ENCODE measurements at places on chromosomes 12 and 14. TPM values are rescaled to one million over a fixed set of nuclear protein-coding genes. Genes with fewer than 3 reads are reported as not detected.

PPP4R4 gene
- 4.9 TPM for total RNA-seq

JAG2 gene
- total RNA-seq, result 2.6 TPM

DNA sequence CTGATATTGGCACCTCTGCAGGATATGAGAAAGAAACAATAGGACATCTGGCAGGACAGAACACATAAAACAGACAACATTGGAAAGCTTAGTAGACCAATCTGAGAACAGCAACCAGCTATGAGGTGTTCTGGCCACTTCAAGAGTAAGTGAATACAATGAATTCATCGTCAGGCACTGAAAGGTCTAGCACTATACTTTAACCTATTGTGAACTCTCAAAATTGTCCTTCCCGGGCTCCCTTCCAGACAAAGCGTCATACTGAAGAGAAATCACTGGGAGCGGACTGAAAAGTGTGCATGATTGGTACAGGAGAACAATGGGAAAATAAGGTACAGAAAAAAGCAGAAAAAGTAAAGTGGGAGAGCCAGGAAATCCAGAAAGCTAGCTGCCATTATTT lies 75.8 kb downstream of the LRP6 start:
- peaks cover 64% of the 10 kb centered on the region for H3K27me3 ChIP-seq
- H3K4me1 ChIP-seq, result no peaks in the 10 kb centered on the region
- no peak for DNase-seq
- no peaks in the 10 kb centered on the region for H3K36me3 ChIP-seq

PEX5 gene
- 15.4 TPM for total RNA-seq

- H3K4me3 ChIP-seq, result no peak overlapping the region
- H3K27me3 ChIP-seq, result peaks cover 4% of the 10 kb centered on the region
Measured at GRCh38 chr12:28872654-28873268, 276.3 kb upstream of the FAR2 start.

NPFF gene
- not detected for total RNA-seq

DNA sequence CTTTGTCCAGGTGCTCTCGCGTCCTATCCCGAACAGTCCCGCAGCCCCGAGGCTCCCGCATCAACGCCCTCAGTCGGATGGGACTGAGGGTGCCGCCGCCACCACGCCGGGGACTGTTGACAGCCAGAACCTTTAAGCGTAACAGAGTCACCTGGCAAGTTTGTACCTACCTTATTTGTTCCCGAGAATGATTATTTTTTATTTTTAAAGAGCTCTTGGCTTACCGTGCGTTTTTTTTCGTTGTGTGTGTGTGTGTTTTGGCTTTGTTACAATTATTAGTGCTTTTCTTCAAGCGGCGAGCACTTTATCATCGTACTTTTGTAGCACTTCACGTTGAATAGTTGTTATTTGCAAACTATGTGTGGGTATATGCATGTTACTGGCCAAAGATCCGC lies 463 bp downstream of the COA8 start:
- no peak for DNase-seq
- peak overlapping the region; percentile 95 for H3K4me3 ChIP-seq
- no peaks in the 10 kb centered on the region for H3K27me3 ChIP-seq
- peak overlapping the region; percentile 84 for H3K27ac ChIP-seq

KRT75 gene
- not detected for total RNA-seq

GRCh38 chr12:107436836-107437235 lies 248.8 kb upstream of the PWP1 start:
- no peak overlapping the region for H3K27ac ChIP-seq
- no peaks in the 10 kb centered on the region for H3K36me3 ChIP-seq
- no peak for DNase-seq

OAS3 gene
- total RNA-seq, result 265 TPM

MMP17 gene
- 1.1 TPM for total RNA-seq

- DNase-seq, result peak; percentile 88
- H3K36me3 ChIP-seq, result peaks cover 29% of the 10 kb centered on the region
- H3K4me1 ChIP-seq, result peaks cover 48% of the 10 kb centered on the region
- peak overlapping the region; percentile 85 for H3K4me3 ChIP-seq
- H3K27me3 ChIP-seq, result no peaks in the 10 kb centered on the region
Measured at GRCh38 chr14:54902143-54902520, 494 bp downstream of the GCH1 start.

DNA sequence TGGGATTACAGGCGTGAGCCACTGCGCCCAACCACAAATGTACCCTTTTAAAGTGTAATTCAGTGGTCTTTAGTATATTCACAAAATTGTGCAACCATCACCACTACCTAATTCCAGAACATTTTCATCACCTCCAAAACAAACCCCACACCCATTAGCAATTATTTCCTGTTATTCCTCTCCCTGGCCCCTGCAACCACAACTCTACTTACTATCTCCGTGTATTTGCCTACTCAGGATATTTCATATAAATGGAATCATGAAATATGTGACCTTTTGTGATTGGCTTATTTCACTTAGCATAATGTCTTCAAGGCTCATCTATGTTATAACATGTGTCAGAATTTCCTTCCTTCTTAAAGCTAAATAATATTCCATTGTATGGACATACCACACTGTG lies 16.0 kb upstream of the AQP2 start:
- peaks cover 2% of the 10 kb centered on the region for H3K4me1 ChIP-seq
- H3K27ac ChIP-seq, result no peak overlapping the region
- peaks cover 14% of the 10 kb centered on the region for H3K27me3 ChIP-seq
- no peak for DNase-seq
- H3K4me3 ChIP-seq, result no peak overlapping the region

WNT1 gene
- 0.33 TPM for total RNA-seq

TSPAN19 gene
- not detected for total RNA-seq

- no peak overlapping the region for H3K4me3 ChIP-seq
- H3K36me3 ChIP-seq, result no peaks in the 10 kb centered on the region
- no peak for DNase-seq
- H3K27ac ChIP-seq, result no peak overlapping the region
- peaks cover 13% of the 10 kb centered on the region for H3K27me3 ChIP-seq
Measured at GRCh38 chr12:94495445-94496115, 35.9 kb upstream of the CEP83 start.

GZMB gene
- total RNA-seq, result 682 TPM

DNA sequence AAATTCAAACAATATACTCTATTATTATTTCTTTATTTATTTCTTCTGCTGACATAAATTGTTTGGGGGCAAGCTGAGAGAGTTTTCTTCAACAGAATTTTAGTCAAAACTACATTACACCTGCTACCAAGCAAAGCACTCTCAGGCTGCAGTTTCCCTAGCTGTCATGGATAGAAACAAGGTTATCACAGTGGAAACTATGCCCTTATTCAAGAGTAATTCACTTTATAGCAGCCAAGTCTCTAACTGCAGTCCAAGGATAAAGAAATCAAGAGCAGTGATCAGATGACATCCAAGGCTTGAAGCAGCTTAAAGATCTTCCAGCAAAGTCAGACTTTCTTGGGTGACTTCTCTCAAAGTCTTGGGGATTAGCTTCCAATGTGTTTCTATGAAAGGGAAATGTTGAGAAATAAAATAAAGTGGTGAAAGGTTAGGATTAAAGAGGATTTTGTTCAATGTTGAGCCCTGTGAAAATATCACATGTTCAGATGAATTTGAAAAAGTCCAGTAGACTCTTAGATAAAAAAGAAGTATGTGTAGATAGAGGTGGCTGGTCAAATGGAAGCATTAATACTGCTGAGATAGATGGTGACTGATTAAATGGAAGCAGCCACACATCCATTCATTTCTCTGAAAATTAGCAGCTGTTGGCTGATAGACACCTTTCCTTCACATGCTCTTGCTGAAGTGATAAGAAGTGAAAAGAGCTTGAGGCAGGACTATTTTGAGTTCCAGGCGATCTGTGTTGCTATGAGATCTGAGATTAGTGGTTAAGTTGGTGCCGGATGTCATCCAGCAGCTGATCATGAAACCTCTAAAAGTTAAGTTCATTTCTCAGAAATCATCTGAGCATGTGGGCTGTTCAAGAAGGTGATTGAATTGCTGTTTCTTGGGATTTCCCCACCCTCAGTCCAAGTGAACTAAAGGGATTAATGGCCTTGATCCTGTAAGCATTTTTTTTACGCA lies 257.8 kb upstream of the BTG1 start:
- peaks cover 86% of the 10 kb centered on the region for H3K4me1 ChIP-seq
- H3K27ac ChIP-seq, result peak overlapping the region; percentile 95
- H3K36me3 ChIP-seq, result peaks cover 26% of the 10 kb centered on the region
- no peaks in the 10 kb centered on the region for H3K27me3 ChIP-seq
- DNase-seq, result peak; percentile 78

- peaks cover 8% of the 10 kb centered on the region for H3K27me3 ChIP-seq
- no peak overlapping the region for H3K27ac ChIP-seq
- H3K36me3 ChIP-seq, result no peaks in the 10 kb centered on the region
- peaks cover 5% of the 10 kb centered on the region for H3K4me1 ChIP-seq
- no peak overlapping the region for H3K4me3 ChIP-seq
Measured at GRCh38 chr12:6264402-6265037, 46.0 kb upstream of the PLEKHG6 start.

- peaks cover 12% of the 10 kb centered on the region for H3K36me3 ChIP-seq
- H3K27ac ChIP-seq, result no peak overlapping the region
- peak; percentile 5 for DNase-seq
- H3K4me1 ChIP-seq, result peaks cover 47% of the 10 kb centered on the region
- H3K4me3 ChIP-seq, result no peak overlapping the region
- H3K27me3 ChIP-seq, result peaks cover 2% of the 10 kb centered on the region
Measured at GRCh38 chr14:104396682-104397470, 182.7 kb upstream of the C14orf180 start.

GRCh38 chr12:124939079-124939420 lies 24.6 kb upstream of the UBC start:
- H3K27me3 ChIP-seq, result no peaks in the 10 kb centered on the region
- peak; percentile 66 for DNase-seq
- H3K4me1 ChIP-seq, result peaks cover 21% of the 10 kb centered on the region
- no peak overlapping the region for H3K4me3 ChIP-seq

CCDC198 gene
- not detected for total RNA-seq

MAP4K5 gene
- 22.0 TPM for total RNA-seq

DNA sequence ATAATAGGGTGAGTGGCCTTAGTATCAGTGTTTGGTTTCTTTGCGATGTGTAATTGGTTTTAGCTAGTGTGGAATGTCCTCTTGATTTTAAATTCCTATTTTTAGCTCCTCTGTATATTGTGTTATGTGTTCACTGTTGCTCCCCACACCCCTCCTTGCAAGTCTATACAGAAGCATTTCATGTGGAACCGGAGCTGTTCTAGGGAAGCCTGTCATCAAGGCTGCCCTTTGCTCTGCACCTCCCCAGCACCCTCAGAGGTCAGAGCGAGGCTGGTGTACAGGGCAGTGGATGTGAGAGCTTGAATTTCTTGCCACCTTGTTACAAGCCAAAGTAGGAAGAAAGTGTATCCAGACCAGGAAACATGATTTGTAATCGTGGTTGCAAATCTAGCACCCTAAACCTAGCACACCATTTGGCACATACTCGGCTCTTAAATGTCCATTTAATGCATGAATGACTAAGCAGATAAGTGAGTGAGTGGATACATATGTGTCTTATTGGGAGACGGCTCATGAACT lies 376.8 kb downstream of the RGS6 start:
- no peak overlapping the region for H3K4me3 ChIP-seq
- no peak for DNase-seq
- peaks cover 7% of the 10 kb centered on the region for H3K4me1 ChIP-seq
- no peaks in the 10 kb centered on the region for H3K36me3 ChIP-seq

DNA sequence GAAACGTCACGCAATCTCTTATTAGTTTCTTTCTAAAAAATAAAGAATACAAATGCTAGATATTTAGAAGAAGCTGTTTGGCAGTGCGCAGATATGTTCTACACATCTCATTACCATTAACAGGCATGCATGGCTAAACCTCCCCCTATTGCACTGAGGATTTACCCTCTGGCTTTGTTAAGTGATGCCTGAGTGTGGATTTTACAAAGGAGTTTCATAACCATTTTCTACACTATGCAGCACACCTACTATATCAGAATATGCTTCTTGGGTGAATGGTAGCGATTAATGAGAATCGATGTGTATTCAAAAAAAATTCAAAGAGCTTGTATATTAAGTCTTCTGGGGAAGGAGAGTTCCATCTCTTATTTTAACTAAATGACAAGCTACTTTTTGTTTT lies 1.1 kb upstream of the RMST start:
- no peak for DNase-seq
- H3K27ac ChIP-seq, result no peak overlapping the region
- H3K4me3 ChIP-seq, result no peak overlapping the region
- H3K4me1 ChIP-seq, result no peaks in the 10 kb centered on the region
- no peaks in the 10 kb centered on the region for H3K36me3 ChIP-seq

DNA sequence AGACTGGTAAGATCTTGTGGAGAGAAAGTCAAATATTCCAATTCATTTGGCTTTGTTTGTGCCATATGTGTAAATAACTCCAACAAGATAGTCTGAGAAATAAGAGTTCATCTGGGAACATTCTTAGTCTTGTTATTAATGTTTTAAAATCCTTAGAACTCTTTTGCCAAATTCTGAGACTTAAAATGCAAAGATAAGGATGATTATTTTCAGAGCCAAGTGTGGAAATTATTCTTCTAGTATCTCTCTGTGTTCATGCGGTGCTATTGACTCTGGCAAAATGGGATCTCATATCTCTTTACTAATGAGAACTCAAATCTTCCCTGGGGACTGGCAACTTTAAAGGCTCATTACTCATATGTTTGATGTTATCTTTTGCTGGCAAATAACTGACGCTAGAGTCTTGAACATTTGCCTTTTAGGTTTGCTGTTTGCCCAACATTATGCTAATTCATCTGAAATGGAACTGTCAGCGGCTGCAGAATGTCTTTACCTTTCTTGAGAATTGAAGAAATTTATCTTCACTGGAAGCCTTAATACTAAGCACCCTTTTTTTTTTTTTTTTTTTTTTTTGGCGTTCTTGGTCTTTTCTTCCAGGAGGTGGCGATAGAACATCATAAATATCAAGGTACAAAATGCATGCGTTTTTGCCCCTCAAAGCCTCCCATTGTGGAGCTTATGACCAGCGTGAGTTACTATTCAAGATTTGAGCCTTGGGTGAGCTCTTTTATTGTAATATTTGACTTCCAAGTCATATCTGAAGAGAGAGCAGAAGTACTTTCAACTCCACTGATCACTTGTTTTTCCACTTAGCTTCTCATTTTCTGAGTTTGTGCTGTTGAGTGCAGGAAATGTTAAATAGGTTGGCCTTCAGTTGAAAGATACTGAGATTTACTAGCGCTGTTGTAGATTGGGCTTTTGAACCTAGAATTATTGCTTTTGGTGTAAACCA lies 86.5 kb downstream of the CAND1 start:
- H3K27me3 ChIP-seq, result no peaks in the 10 kb centered on the region
- no peaks in the 10 kb centered on the region for H3K36me3 ChIP-seq
- no peak for DNase-seq
- H3K4me1 ChIP-seq, result peaks cover 19% of the 10 kb centered on the region
- no peak overlapping the region for H3K4me3 ChIP-seq

PRKD1 gene
- not detected for total RNA-seq

DNA sequence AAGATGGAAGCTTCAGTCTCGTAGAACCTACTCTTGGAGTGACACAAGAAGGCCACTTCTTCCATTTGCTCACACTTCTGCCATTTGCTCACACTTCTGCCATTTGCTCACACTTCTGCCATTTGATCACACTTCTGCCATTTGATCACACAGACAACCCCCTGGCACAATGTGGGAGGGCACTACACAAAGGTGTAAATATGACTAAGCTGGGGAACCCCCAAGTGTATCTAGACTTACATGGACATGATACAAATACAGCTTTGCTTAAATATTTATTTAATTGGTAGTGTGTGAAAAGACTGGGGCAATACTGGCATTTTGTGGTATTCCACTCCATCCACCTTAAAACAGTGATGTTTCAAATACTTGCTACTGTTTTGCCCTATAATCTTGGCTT lies 296.2 kb upstream of the PPFIA2 start:
- H3K4me3 ChIP-seq, result no peak overlapping the region
- H3K4me1 ChIP-seq, result no peaks in the 10 kb centered on the region
- no peaks in the 10 kb centered on the region for H3K27me3 ChIP-seq
- H3K36me3 ChIP-seq, result no peaks in the 10 kb centered on the region
- no peak for DNase-seq
- no peak overlapping the region for H3K27ac ChIP-seq

SERPINA5 gene
- total RNA-seq, result not detected
